ENCODE measurements at places on chromosomes 2 and 18. TPM values are rescaled to one million over a fixed set of nuclear protein-coding genes. Genes with fewer than 3 reads are reported as not detected.

Gene GKN1
- polyA plus RNA-seq, result not detected

Gene SERPINB4
- polyA plus RNA-seq, result not detected

Gene GNAL
- 3.7 TPM for polyA plus RNA-seq

GRCh38 chr2:235378944-235379343 is 114.9 kb upstream of the AGAP1 start:
- no peak for DNase-seq

GRCh38 chr2:230202430-230203109 is 17.2 kb downstream of the SP110 start:
- DNase-seq, result no peak

DNA sequence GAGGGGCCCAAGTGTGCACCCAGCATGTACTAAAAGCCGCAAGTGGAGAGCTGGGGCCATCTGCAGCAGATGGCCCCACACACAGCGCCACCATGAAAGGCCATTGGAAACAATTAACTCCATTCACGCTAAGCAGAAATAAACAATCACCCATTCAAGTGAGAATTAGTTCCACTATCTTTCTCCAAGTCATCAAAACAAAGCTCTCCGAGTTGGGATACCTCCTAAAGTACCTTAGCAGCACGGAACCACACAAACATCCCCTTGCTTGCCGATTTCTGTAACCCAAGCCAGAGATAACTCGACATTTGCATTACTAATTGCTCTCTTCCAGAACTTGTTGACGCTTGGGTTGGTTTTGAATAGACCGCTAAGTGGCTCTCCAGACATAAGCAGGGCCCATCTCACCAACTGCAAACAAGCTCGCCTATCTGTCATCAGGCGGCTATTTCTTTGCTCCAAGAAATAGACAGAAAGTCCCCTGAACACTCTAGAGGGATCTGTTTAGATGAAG is 840.6 kb upstream of the SALL3 start:
- DNase-seq, result no peak

DNA sequence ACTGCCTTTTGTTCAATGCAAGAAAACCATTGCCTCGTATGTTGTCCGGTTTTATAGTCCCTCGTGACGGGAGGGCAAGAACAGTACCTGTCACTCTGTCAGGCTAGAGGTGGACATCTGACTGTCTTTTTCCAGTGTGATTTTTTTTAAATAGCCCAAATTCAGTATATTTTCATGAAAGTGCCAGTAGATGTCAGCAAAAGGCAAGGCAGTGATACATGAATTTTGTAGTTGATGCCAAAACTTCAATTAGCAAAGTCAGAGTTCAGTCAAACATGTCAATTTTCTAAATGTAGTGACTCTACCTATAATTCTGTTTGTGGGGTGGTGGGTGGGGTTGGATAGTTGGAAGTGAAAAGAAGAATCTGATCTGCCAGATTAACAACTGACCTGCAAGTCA is 296.0 kb upstream of the MC4R start:
- DNase-seq, result no peak

GRCh38 chr18:78996741-78997490 is 17.3 kb downstream of the SALL3 start:
- DNase-seq, result no peak

GRCh38 chr18:21634588-21635199 is 22.6 kb downstream of the SNRPD1 start:
- no peak for DNase-seq

GRCh38 chr18:79404567-79404910 is 8.8 kb downstream of the NFATC1 start:
- DNase-seq, result no peak

DNA sequence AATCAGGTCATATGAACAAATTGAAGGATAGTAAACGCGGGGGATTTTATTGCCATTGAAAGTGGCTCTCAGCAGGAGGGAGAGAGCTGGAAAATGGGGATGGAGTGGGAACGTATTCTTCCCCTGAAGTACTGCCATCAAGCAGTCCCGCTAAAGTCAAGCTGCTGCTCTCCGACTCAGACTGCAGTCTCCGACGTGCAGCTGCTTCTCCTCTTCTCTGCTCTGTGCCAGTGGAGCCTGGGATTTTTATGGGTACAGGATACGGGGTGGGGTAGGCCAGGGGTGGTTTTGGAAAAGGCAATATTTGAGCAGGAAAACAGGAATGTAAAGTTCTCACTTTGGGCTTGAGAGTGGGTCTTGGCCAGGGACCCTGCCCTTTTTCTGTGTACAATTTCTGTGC is 33.0 kb downstream of the KCTD18 start:
- no peak for DNase-seq

DNA sequence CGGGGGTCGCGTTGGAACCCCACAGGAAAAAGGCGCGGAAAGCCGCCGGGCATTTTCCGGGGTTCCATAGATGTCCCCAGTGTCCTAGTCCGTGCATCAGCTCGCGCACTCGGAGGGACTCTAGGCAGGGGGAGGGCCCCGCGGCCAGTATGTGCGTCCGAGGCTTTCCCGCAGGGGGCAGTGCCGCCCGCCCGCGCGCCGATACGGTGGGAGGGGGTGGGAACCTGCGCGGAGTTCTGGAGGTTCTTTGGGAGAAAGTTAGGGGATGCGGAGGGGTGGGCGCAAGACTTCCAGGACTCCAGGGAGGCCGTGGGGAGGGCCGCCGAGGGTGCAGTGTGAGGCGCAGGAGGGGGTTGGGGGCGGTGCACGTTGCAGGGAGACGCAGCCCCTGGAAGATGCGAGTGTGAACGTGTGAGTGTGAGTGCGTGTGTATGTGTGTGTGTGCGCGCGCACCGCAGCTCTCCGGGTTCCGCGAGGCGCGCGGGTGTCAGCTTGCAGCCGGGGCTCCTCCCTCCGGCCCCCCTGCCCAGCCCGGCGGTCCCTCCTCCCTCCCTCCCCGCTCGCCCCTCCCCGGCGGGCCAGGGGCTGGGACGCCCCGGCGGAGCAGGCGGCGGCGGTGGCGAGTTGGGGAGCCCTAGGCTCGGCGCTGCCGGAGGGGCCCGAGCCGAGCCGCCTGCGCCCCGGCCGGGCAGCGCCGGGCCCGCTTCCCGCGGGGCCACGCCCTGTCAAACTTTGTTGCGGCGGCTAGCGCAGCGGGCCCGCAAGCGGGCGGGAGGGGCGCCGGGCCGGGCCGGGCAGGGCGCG is at the start of gene TCF7L1:
Gene TCF7L1, plus strand, starts transcription at position 559 of the 804 bp plus-strand sequence. CDS start 293 bp downstream, outside the sequence.
- DNase-seq, result peak; percentile 96

GRCh38 chr2:29811378-29811777 is 110.0 kb downstream of the ALK start:
- no peak for DNase-seq

GRCh38 chr2:54763636-54764291 is 40.3 kb downstream of the EML6 start:
- no peak for DNase-seq

Measured in muscle of back (tissue), 13 donors.